Neural crest cell (in vitro differentiated cells): ENCODE measurements at places on chromosomes 5 and 9.

GRCh38 chr5:13627673-13628454 is 316.6 kb downstream of the DNAH5 start:
- no peak for DNase-seq

DNA sequence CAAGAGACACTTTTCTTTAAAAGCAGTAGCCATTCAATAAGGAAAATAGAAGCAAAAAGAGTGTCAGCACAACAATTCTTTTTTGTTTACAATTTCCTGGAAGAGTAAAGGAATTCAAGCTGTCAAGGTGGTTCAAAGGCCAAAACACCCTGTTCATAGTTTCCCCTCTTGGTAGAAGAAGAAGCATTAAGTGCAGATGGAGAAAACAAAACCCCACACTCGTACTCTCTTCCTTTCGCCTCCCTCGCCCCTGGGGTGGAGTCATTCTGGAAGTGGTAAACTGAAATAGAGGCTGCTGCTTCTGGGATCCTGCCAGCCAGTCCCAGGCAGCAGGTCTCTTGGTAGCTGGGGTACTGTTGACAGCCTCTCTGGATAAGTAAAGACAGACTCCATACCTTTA is 105.0 kb downstream of the ANKRD55 start:
- no peak for DNase-seq

DNA sequence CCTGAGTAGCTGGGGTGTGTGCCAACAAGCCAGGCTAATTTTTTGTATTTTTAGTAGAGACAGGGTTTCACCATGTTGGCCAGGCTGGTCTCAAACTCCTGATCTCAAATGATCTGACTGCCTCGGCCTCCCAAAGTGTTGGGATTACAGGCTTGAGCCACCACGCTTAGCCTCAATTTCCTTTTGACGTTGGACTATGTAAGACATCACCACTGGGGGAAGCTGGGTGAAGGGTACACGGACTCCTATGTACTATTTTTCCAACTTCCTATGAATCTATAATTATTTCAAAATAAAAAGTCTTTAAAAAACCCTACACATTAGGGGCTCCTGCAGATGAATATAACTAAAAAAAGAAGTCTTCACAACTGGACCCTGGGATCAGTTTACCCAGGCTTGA is 44.0 kb downstream of the NKX2-5 start:
- no peak for DNase-seq

DNA sequence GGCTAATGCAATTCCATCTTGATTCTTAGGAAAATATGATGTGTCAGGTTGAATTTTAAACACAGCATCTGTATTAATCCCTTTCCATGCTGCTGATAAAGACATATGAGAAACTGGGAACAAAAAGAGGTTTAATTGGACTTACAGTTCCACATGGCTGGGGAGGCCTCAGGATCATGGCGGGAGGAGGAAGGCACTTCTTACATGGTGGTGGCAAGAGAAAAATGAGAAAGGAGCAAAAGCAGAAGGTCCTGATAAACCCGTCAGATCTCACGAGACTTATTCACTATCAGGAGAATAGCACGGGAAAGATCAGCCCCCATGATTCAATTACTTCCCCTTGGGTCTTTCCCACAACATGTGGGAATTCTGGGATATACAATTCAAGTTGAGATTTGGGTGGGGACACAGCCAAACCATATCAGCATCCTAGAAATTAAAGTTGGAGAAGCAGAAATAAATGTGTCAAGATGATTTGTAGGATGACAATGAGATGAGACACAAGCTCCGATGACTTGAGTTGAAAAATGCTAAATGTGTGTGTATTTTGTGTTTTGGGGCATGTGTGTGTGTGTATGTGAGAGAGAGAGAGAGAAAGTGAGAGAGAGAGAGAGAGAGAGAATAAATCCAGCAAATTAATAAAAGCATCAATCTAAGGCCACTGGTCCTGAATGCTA is 48.5 kb upstream of the ANKRD55 start:
- DNase-seq, result no peak

GRCh38 chr9:26234865-26235264 is 556.6 kb upstream of the TUSC1 start:
- no peak for DNase-seq

GRCh38 chr5:65625743-65626142 is 916 bp downstream of the SHLD3 start:
- DNase-seq, result no peak

DNA sequence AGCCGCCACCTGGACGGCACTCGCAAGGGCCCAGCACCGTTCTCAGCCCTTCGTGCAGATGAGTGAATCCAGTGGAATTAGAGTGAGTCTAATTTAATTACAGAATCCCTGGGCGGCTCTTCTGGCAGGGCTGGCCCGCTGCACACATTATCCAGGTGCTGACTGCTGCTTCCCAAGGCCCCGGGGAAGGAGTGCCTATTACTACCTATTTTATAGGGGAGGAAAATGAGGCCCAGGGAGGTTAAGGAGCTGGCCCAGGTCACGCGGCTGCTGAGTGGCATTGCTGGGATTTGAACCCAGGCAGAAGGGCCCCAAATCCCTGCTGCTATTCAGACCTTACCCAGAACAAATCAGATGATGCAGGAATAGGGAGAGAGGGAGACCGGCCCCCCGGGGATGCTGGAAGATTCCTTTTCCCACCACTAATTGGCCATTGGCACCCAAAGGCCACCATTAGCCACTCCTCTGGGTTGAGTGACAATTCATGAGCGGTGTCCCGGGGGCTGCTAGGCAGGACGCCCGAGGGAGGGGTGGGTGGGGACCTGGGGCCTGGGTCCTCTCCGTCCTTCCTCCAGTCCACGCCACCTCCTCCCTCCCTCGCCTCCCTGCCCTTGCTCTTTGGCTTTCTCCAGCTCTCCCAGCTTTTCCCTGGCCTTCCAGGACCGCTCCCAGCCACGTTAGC is 10.3 kb upstream of the QRFP start:
- no peak for DNase-seq

DNA sequence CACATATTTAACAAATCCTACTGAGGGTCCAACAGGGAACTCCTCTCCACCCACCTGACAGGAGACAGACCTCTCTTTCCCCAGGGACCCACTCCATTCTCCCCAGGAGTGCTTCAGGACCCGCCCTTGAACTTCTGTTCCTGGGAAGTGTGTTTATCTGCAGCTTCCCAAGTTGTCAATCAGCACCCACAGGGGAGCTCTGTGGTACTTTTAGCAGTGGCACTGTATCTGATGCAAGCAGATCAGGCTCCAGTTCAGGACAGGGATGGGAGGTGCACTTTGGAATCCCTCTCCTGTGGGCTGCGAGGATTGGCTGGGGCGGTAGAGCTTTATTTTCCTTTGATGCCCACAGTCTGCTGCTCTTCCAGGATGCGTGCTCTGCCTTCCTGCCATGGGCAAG is 8.7 kb downstream of the GALNT10 start:
- DNase-seq, result no peak

- no peak for DNase-seq
Measured at GRCh38 chr5:89090037-89090436, 207.1 kb upstream of the MEF2C start.

GRCh38 chr9:33162721-33163311 is 4.3 kb downstream of the B4GALT1 start:
- DNase-seq, result no peak

DNA sequence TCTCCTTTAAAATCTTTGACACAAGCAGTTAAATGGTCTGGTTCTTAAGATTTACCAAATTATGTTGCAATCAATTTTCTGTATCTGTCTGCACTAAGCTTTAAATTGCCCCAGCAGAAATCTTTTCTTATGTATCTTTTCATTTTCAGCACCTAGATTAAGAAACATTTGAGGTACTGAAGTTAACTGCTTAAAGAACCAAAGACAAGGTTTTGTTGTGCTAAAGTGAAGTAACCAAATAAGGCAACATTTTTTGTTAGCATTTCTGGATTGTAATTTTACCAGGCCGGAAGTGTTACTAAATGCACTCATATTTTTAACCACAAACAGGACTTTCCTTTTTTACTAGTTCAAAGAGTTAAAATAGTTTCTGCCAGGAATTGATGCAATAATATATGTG is 24.1 kb upstream of the MTAP start:
- no peak for DNase-seq

GRCh38 chr9:90880669-90881068 is 79.0 kb downstream of the SYK start:
- no peak for DNase-seq

- DNase-seq, result no peak
Measured at GRCh38 chr9:477193-477592, 262.5 kb downstream of the DOCK8 start.
